ENCODE measurements at places on chromosomes 2 and 18.

- DNase-seq, result no peak
Measured at GRCh38 chr2:36356298-36356989, 866 bp downstream of the CRIM1 start.

DNA sequence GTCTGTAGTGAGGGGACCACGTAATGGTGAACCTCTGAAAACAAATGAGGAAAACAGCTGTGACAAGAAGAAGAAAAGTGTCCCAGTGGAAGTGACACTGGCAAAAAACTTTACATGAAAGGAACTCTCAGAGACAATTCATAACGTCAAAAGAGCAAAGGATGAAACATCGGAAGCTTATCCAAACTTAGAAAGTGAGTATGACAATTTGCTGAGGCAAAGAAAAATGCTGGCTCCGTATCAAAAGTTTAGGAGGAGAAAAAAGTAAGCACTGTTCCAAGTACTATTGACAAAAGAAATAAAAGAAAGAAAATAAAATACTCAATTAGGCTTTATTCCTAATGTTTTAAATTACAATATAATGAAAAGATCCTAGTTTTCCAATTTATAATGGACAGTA is 91.3 kb downstream of the NOL10 start:
- no peak for DNase-seq

DNA sequence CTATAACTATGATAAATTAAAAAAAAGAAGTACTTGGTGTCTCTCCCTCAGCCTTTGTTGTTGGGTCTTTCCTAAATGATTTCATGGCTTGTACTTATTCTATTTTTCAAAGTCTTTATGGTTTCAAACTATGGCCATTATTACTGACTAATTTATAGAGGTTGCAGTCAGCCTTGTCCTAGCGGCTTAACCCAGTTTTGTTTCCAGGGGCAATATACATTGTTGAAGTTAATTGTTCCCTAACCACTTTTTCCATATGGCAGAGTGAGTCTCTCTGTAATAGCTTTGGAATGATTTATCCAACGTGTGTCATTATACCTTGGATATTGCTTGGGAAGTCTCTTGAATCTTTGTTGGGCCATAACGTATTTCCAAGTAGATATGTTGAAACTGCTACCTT is 408.8 kb downstream of the HRH4 start:
- no peak for DNase-seq

GRCh38 chr18:40935423-40935822 is 1019.6 kb upstream of the PIK3C3 start:
- no peak for DNase-seq

GRCh38 chr2:131105950-131106801 is 1.0 kb downstream of the PLEKHB2 start:
- DNase-seq, result no peak

DNA sequence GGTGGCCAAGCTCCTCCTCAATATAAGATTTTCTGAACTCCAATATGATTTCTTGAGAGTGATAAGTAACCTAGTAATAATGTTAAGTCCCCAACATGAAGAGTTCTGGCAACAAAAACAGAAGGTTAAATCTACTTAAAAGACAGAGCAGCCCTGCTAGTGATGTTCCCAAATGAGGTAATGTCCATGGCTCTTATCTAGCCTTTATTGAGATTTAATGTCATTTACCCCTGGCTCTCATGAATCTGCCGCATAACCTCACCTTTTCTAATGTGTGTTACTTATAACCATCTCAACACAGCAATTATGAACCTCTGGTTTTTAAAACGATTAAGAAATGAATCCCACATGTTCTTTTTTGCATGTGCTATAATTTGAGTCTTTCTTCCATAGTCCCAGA is 167.5 kb upstream of the ZFP36L2 start:
- no peak for DNase-seq

DNA sequence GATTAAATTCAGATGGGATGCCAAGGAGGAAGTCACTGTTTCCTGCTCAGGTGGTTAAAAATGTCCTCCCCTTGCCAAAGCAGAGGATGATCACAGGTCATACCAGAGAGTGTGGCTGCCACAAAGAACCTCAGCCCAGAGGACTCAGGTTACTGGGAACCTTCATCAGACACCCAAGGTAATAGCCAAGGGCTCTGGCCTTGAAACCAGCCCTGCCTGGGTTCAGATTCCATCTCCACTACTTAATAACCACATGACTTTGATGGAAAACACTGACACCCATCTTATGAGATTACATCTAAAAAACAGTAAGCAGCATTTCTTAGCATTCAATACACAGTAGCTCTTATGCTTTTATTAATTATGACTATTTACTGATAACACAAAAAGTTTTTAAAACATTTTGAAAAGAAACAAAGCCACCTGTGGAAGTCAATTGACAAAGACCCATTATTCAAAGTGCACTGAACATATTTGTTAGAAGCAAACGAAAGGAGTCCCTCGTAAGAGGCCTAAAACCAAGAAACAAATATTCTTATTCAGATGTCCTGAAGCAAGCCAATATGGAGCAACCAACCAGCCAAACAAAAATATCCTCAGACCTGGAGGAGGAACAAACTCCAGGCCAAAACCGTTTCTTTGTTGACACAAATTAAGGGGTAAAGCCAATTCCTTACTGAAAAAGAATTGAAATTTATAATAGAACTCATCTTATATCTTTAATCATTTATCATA is 241.5 kb downstream of the RNF152 start:
- no peak for DNase-seq

DNA sequence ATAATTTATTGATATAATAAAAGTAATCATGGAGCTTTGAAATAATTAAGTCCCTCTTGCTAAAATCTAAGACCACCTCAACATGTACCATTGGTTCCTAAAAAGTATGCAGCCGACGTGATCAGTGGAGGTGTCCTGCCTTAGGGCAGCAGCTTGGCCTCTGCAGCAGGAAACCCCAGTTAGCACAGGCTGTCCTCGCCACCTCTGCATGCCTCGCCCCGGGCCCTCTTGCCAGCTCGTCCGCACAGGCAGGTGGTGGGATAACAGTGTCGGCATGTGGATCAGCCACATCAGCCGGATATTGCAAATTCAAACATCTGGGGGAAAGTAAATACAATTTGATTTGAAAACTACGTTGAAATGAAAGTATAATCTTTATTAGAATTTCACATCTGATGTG is 22.9 kb downstream of the COA5 start:
- DNase-seq, result no peak

DNA sequence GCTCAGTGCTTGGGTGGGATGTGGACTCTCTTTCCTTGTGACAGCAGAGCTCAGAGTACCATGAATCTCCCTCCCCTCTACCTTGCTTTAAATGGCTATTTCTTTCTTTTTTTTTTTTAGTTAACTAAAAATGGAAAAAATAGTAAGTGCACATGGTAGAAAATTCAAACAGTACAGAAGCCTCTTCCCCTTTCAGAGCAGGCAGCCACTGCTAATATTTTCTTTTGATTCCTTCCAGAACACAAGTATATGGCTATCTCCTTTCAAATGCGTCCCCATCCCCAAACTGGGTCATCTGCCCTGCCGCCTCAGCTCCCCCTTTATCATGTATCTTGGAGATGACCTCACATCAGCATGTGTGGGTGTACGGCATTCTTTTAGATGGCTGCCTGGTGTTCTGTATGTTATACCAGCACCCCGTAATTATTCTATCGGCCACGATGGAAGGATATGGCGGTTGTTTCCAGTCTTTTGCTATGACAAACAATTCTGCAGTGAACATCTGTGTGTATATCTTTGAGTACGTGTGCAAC is 70.5 kb upstream of the DLX2 start:
- no peak for DNase-seq

- DNase-seq, result no peak
Measured at GRCh38 chr2:157438863-157439823, 4.7 kb downstream of the CYTIP start.

GRCh38 chr18:79197531-79197930 is 128.3 kb downstream of the ATP9B start:
- no peak for DNase-seq

GRCh38 chr18:47595831-47596501 is 334.5 kb downstream of the SMAD2 start:
- no peak for DNase-seq

DNA sequence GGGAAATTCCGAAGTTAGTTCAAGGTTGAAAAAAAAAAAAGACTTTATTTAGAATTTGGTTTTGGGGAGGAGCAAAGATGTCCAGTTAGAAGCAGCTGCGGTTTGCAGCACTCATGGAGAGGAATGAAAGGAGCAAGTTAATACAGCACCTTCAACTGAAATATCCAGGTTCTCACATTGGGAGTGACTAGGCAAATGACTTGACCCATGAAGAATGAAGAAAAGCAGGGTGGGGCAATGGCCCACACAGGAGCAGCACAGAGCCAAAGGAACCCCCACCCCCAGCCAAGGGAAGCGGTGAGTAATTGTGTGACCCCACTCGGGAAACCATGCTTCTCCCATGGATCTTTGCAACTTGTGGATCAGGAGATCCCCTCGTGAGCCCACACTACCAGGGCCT is 32.8 kb downstream of the ZNF892 start:
- no peak for DNase-seq

DNA sequence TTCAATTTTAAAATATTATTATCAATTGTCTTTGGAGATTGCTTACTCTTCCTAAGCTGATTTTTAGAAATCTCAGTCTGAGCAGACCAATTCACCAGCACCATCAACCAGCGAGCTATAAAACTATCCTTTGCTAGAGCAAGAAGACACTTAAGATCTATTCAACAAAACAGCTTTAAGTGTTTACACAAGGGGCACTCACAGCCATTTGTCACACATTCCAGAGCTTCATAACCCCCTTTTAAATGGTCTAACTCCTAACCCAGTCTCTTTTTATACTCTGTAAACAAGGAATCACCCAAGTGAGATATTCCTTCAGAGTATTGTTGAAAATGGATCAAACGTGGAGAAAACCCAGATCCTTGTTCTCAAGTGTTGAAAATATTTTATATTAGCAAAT is 1294.1 kb upstream of the CHAC2 start:
- no peak for DNase-seq

DNA sequence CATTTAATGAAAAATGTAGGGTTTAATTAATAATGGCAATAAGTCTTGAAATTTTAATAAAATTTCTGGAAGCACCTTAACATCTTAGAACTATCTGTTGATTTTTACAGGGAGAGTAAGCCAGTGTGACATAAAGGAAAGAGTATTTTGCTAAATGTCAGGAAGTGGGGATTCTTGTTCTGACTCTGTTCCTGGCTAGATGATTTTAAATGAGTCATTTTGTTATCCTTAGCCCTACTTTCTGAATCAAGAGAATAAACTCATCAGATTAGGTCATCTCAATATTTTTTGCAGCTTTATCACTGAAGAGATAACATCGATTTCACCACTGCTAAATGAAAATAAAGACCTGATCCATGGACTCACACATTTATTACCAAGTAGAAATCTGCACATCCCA is 377.5 kb upstream of the CYRIA start:
- DNase-seq, result peak; percentile 4

DNA sequence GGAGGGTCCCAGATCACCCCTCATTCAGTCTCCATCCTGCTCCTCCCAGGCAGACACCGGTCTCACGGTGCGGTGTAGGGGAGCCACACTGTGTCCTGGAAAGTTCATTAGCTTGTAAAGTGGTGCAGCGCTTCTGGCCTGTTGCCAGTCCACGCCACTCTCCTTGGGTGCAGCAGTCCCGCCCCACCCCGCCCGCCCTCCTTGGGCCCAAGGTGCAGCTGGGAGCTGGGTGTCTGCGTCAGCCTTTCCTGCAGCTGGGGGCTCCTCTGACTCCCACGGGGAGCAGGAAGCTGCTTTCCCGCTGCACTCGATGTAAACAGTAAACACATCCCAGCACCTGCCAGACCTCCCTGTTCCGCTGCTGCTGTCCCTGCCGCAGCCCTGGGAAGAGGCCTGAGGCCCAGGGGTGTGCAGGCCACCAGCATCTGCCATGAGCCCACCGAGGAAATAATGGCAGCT is 53.8 kb upstream of the ASB18 start:
- no peak for DNase-seq

GRCh38 chr2:230932556-230933511 is 7.8 kb upstream of the GPR55 start:
- no peak for DNase-seq

- no peak for DNase-seq
Measured at GRCh38 chr2:9107168-9108025, 99.2 kb upstream of the ASAP2 start.

DNA sequence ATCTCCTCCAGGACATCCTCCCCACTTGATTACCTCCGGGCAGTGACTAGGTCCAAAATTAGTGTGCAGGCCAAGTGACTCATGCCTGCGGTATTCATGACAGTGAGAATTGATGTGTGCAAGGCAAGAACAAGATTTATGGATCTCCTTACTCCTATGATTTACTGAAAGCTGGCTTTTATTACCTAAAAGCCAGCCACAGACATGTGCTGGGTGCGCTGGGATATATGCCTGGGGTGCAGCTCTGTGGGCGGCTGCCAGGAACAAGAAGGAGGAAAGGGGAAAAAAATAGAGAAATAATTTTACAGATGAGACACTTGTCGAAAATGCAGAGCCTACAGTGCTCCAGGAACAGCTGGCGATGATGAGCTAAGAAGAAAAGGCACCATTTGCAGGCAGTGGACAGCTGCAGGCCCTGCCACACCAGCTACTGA is 359.3 kb downstream of the CMPK2 start:
- DNase-seq, result peak; percentile 20

DNA sequence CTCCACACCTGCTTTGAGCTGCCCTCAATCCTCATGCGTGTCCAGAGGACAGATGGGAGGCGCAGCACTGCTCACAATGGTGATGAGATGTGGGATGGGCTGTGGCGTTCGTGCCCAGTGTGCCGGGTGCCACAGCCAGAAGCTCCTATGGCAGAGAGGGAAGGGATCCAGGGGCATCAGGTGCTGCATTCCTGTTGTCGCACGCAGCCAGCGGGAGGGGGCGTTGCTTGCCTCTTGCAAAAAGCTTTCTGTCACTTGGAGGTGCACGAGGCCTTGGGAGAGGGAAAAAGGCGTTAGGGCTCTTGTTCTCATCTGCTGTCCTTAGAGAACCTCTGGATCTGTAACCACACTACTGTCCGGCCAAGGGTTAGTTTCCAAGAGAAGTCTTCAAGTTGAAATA is 29.2 kb upstream of the ALLC start:
- DNase-seq, result no peak

GRCh38 chr2:118696786-118697465 is 150.5 kb downstream of the EN1 start:
- no peak for DNase-seq

DNA sequence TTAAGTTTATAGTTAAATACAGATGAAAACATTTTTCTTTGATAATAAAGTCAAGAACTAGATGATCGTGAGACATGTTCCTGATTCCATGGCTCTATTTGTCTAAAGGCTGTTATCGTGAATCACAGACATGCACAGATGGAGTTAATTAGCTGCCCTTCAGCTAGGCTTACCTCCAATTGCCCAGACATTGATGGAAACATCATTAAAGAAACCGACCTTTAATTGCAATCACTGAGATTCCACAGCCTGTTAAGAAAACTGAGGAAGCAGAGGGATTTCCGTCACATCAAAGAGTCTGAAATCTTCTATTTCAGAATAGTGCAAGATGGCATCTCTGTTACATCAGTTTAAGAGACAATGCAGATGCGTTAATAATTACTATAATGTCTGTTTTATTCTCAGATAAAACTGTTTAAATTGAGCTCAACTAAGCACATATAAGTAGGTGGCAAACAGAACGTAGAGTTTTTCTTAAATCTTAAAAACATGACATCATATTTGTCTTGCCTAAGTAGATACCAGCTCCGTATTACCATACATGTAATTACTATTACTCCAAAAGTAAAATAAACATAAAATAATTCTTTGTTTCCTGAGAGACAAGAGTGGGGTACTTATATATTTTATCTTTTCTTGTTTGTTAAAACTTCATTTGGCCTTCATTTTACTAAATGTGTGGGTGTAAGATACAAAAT is 23.9 kb upstream of the CRACDL start:
- peak; percentile 10 for DNase-seq

GRCh38 chr2:31318361-31319336 is 84.7 kb downstream of the EHD3 start:
- DNase-seq, result peak; percentile 56
